ENCODE measurements at places on chromosomes 2 and 18.

- DNase-seq = peak; percentile 44
Observed at GRCh38 chr2:187581125-187581896, 27.1 kb upstream of the TFPI start.

- no peak for DNase-seq
Observed at GRCh38 chr2:136235546-136235945, 117.6 kb upstream of the CXCR4 start.

DNA sequence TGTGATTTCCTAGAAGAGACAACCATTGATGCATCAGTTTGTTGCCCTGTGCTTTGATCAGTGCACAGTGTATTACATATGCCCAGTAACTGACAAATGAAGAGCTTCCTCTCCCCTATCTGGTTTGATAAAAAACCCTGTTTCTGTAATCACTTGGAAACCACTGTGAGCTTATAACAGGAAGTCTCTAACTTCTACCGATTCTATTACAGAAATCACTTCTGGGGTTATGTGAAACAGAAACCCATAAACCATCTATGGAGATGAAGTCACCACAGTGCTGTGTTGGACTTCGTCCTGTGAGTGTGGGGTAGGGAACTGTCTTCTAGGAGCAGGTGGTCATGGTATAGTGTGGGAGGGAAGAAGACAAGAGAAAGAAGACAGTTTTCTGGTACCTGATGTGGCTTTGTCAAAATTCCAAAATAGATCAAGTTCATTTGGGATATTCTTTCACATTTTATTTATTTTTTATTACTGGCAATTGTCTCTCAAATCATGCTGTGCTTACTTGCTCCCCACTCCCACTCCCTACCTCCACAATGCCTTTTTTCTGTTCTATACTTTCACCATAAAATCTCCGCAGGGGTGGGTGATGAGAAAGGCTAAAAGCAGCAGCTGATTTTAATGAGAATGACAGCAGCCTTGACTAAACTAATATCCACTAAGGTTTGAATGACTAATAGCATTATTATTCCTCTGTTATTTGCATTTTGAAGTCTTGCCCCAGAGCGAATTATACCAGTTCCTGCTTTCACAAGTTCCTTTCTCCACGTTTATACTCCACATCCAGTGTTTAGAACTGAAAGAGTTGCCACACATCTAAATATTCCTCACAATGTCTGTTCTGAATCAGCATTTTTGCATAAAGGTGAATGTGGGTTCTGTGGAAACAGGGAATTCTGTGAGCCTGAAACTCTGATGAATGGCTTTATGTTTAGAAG is 41.7 kb upstream of the RND3 start:
- peak; percentile 0 for DNase-seq

GRCh38 chr2:12594590-12594989 is 122.1 kb upstream of the TRIB2 start:
- DNase-seq = no peak

- no peak for DNase-seq
Observed at GRCh38 chr2:37919631-37920032, 5.5 kb upstream of the RMDN2 start.

DNA sequence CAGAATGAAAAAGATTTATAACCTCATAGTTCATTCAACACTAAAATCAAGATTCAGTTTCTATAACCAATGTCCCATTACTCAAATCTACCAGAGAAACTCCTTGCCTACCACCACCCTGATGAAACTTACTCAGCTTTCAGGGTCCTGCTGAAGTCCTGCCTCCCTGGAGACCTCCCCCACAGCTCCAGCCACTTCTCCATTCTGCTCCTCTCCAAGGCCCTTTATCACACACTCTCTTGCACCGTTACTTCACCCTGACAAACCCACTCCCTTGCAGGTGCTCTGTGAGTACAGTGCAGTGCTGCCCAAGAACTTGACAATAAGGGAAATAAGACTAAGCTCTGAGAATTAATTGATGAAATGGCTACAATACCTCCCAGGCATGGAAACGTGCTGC is 83.5 kb upstream of the CDCA7 start:
- no peak for DNase-seq

DNA sequence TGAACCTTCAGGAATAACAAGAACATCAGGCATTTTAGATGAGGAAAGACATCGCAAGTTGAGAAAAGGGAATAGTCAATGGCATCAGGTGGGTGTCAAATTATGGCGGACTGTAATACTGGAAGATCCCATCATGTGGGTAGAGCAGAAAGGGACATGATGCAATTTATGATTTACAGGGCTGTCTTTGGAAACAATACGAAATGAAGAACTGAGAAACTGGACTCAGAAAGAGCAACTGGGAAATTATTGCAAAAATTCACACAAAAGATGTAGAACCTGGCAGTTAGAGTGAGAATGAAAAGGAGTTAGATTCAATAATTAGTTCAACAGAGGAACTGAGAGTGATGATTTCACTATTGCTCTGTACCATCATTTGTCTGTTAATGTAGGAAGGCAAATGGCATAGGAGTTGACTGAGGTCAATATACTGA is 1635.0 kb upstream of the ACVR2A start:
- no peak for DNase-seq

DNA sequence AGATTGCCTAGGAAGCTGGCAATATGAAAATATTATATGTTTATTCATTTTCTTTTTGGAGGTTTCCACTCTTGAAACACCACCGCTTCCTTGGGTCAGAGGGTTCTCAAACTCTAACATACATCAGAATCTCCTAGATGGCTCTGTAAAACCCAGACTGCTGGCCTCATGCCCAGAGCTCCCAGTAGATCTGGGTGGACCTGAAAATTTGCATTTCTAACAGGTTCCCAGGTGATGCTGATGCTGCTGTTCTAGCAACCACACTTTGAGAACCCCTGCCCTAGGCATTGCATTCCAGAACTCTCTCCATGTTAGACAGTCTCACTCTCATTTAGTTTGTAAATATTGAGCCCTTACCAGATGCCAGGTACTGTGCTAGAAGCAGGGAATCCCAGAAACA is 139.4 kb downstream of the FAM210A start:
- no peak for DNase-seq

- DNase-seq = no peak
Observed at GRCh38 chr2:211157211-211157610, 600.8 kb downstream of the CPS1 start.
